Left hindlimb (tissue), 1 donor: ENCODE measurements at places on chromosomes 7 and 10.

DNA sequence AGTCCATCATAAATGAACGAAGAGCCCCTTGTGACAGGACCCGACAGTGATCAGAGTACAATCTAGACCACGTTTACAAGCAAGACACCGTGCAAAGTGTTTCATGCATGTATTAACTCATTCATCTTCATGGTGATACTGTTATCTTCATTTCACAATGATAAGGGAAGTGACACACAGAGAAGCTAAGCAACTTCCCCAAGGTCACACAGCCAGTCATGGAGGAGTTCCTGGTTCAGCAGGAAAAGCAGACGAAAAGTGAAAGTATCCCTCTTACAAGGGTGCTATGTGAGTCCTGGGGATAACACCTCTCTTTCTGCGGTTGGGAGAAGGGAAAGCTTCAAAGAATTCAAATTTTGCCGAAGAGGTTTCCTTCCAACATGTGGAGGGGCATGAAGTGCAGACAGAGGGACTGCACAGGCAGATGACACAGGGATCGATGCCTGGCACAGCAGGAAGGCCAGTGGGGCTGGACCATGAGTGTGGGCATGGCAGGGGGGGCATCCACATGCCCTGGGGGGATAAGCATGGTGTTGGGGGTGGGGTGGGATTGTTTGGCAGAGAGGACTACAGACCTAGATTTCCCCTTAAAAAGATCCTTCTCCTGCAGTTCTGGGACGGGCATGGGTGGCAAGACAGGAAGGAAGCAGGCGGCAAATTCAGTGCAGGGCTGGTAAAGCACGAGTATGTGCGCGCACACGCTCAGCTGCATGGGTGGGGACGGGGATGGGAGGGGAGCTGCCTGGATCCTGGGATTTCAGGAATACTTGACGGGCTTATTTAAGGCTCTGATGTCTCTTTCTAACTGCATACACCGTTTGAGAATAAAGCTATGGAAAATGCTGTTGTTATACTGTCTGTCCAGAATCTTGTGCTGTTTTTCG, 33.5 kb upstream of the DDC start:
- no peak for DNase-seq

GRCh38 chr7:7970531-7971307, 2.1 kb downstream of the GLCCI1 start:
- DNase-seq: no peak

DNA sequence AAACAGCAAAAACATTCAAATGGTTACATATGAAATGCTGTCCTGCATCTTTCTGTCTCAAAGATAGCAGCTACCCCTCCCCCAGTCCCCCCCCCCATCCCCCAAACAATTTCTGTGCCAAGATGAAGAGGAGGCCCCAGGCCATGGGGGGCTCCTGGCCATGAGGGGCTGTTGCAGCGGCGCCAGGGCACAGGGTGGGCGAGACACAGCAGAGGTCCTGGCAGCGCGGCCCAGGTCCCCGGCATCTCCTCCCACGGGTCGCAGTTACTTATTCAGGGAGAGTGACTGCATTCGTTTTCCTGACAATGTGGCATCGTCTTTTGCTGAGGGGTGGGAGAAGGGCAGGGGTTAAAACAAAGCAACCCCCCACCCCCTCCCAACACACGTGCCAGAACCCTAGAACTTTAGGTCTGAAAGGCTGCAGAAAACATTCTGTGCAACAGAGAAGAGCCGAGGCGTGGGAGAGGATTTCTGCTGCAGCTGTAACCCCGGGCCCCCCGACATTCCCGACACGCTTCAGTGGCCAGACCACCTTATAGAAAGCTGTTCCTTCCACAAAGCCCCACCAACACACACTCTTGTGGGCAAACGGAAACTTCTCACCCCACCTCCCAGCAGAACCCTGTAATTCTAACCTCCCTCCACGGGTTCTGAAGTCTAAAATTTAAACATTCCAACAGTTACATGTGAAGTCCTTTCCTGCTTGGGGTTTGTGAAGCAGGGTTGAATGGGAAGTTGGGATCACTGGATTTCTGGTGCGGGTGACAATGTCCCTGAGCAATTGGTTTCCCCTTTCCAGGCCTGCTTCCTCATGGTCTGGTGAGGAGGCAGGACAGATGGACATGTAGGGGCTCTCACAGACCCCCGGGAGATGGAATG, 11.7 kb downstream of the PDAP1 start:
- DNase-seq: no peak

DNA sequence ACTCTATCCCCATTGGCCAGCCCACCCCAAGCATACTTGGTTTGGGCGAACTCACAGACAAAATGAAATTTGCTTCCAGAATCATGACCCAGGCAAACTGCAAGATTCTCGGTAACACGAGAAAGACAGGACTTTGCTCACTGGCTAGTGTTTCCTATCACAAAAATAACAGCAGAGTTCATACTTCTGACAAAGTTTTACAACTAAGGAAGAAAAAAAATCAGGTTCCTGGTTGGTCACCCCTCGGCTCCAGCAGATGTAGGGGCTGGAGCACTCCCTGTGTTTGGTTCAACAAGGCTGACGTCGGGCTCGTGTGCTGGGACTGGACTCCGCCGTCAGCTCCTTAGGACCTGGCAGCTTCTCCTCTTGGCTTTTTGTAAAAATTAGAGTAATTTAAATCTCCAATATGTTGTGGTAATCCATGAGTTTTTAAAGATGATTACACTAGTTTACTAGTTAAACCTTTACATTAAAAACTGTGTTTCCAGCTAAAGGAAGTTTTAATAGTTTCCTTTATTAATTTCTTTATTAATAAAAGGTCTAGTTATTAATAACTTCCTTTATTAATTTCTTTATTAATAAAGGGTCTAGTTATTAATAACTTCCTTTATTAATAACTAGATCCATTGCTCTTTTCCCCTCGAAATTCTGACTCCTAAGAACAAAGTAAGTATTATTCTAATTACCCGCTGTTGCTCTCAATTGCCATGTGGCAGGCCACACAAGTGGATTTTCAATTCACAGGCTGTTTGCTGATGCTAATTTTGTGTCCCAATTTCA, 115.6 kb upstream of the RNF32 start:
- no peak for DNase-seq

DNA sequence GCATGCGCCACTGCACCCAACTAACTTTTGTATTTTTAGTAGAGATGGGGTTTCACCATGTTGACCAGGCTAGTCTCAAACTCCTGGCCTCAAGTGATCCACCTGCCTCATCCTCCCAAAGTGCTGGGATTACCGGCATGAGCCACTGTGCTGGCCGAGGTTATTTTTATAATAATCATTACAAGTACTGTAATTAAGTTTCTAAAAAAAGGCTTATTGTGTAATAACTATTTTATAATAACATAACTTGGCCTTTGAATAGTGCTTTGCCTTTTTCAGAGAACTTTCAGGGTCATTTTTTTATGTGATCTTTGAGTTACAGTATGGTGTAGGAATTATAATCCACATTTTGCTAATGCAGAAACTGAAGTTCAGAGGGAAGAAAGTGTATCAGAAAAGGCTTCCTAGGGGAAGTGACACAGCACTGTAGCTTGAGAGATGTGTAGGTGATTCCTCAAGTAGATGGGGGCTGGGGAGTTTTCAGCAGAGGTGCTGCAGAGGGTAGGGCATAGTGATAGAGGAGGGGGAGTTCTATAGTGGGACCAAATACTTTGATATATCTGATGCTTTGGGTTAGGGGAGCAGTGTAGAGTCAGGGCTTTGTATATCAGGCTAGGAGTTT, 9.2 kb upstream of the SYPL1 start:
- DNase-seq: no peak

DNA sequence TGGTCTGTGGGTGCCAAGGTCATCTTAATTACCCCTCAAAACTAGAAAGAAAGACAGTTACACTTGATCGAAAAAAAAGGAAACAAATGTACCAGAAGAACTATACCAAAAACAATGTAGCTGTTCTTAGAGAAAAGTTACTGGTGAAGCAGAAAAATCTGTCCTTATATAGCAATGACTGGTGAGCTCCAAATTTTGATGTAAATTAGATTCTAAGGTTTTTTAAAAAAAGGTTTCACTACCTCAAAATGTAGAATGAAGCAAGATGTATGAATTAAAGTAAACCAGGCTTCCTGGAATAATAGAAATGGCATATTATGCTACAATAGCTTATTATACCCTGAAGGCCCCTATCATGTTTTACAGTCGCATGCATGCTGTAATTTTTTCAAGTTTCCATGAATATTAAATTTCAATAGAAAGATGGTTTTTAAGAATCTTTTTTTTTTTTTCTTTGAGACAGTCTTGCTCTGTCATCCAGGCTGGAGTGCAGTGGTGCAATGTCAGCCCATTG, 28.4 kb upstream of the FKBP9 start:
- no peak for DNase-seq

DNA sequence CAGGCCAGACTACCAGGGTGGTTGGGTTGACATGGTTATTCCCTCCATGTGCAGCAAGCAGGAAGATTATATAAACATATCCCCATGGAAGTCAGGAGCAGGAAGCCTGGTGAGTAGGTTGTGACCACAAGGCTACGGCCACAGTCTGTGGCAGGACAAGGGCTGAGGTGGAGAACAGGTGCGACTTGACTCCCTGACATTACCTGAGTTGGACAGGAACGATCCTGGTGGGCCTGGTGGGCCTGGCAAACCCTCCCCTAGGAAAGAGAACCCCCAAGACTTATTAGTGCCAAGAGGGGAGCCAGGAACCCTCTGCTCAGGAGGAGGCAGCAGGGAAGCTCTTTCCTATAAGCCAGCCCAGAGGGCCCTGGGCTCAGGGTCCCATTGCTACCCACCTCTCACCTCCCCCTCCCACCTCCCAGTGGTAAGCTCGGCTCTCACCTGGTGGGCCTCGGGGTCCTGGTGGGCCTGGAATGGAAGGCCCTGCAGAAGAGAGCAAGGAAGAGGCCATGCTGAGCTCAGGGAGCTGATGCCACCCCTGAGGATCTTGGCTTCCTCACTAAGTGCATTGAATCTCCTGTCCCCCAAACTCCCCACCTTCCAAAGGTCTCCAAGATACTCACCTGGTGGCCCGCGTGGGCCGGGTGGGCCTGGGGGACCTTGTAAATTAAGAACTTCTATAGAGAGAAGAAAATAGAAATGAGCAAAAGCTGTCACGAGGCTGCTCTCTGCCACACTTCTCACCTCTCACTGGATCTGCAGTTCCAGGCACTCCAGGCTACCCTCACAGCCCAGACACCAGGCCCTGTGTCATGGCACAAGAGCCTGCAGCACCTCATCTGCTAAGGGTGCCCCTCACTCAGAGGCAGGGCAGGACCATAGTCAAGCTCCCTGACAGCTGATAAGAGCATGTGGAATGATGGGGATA, 44.6 kb downstream of the COL17A1 start:
- DNase-seq: no peak
